Fibroblast of the conjunctiva (primary cell): ENCODE measurements at places on chromosomes 2 and 18.
A peak's percentile ranks its signal among the peaks of the same experiment; 100 is the strongest.

GRCh38 chr2:126655051-126655450 is 907 bp upstream of the GYPC start:
- DNase-seq, result no peak

DNA sequence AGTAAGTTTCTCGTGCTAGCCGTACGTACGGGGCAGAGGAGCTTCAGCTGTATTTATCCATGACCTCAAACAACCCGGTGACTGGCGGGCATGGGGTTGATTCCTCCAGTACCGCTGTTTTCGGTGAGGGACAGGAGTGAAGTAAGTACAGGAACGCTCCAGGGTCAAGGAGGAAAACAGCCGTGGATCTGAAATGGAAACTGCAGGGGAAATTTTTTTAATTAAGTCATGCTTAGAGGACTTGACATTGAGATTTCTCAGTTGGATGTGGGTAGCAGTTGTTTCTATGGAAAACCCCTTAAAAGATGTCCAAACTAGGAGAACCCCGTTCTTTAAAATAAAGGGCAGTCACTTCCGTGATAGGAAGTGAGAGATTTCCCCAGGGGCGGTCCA is 1.2 kb downstream of the RAB12 start:
- no peak for DNase-seq

DNA sequence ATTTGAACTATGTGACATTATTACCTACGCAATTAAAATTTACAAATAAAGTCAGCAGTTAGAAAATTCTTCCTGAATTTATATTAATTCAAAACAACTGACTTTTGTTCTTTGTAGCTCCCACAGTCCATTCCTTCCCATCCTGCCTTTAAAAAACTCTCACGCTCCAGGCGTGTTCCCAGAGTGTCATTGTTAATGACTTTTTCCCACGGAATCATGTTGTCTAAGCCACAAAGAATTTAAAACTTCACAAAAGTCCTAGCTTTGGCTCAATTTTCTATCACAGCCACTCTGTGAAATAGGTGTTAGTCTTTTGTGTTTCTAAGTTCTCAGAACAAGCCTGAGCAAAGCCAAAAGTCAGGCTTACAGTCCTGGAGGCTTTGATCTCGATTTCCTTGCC is 26.5 kb downstream of the SLC1A4 start:
- DNase-seq, result no peak

GRCh38 chr2:151862700-151863099 is 34.5 kb upstream of the ARL5A start:
- no peak for DNase-seq

DNA sequence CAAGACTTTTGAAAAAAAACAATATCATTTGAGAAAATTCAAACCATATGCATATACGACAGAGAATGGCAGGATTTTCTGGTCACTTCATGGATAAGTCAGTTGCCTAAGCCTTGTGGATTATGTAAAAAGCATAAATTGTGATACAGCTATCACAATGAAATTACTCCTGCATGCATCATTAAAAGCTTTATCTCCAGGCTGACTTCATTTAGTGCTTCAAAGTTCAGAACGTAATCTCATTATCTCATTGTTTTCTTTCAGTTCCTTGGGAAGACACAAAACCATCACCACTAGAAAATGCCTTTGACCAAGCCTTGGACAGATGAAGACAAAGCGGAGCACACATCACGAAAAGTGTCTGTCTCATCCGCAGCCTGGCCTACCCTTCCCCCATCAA is 57.0 kb downstream of the L3MBTL4 start:
- no peak for DNase-seq

- DNase-seq, result no peak
Observed at GRCh38 chr18:27005589-27005988, 140.1 kb upstream of the AQP4 start.

- no peak for DNase-seq
Observed at GRCh38 chr2:162118166-162119031, 33.6 kb downstream of the GCG start.

- DNase-seq, result no peak
Observed at GRCh38 chr2:109554758-109555157, 59.0 kb downstream of the SEPTIN10 start.

- no peak for DNase-seq
Observed at GRCh38 chr2:238024986-238025385, 35.8 kb upstream of the SCLY start.

GRCh38 chr2:179272406-179273192 is 8.0 kb upstream of the SESTD1 start:
- DNase-seq, result peak; percentile 84

DNA sequence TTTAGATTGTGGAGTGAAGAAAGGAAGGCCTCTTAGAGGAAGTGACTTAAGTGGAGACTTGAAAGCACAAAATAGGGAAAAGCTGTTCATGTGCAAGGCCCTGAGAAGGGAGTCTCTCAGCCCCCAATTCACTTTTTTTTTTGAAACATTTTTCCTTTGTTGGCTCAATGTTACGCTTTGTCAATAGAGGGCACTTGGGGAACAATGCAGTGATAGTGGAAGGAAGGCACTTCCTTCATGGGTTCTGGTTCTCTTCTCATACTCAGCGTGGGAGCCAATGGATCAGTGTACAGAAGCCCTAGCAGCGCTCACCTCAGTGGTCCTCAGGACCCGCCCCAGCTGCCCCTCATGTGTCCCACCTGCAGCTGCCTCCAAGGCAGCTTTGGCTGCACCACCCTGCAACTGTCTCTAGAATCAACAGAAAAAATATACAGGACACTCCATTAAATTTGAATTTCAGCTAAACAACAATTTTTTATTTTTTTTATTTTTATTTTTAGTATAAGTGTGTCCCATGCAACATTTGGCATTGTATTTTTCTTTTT is 8.6 kb upstream of the C2orf42 start:
- no peak for DNase-seq

DNA sequence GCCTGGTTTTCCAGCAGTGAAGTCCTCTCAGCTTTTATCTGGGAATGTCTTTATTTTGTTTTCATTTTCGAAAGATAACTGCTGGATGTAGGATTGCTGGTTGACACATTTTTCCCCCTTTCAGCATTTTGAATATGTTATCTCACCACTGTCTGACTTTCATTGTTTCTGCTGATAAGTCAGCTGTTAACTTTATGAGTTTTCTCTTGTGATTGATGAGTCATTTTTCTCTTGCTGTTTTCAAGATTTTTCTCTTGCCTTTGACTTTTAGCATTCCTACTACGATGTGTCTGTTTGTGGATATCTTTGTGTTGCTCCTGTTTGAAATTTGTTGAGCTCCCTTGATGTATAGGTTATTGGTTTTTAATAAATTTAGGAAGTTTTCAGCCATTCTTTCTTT is 85.5 kb downstream of the AGPS start:
- DNase-seq, result no peak

DNA sequence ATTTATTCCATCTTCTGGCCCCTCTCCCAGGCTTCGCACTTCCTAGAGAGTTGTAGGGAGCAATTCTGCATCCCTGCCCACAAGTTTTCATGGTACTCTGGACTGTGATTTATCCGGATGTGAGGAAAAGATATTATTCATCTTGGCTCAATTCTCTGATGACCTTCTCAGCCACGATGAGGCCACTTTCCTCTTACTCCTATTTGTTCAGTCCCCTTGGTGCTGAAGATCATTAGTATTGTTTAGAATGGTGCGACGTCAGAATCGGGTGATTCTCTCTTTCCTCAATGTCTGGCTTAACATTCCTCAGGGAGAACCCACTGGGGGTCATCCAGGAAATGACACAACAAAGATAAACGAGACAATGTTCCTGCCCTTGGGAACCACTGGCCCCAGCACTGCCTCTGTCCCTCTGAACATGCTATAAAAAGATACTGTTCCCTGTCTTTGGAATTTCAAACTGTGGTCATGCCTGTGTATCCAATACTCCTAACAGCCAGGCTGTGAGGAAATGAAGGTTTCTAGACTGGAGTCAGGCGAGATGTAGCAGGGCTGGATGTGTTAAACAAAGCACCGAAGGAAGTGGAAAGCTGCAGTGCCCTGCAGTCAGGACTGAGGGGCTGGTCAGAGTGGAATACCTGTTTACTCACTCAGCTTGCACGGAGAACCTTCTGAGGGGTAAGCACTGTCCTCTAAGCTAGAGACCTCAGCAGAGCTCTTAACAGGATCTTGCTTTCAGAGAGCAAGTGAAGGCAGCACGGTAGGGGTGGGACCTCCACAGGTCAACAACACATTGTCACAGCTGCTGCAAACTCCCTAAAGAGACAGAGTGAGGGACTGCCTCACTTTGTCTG is 12.9 kb upstream of the GLI2 start:
- DNase-seq, result no peak

DNA sequence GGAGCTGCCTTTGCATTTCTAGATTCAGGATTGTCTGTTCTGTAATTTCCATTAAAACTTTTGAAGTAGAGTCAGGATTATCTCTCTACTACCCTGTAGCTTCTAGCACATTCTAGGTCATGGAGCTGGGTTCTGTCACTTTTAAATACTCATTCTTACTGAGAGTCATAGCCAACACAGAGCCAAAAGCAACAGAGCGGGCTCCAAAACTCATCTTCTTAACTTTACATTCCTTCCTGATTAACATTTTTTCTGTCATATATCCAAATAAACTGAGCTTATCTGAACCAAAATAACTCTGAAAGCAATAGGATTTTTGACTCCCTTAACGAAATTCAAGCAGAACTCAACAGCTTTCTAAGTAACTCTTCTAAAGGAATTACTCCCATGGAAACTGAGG is 12.9 kb downstream of the PREPL start:
- no peak for DNase-seq

DNA sequence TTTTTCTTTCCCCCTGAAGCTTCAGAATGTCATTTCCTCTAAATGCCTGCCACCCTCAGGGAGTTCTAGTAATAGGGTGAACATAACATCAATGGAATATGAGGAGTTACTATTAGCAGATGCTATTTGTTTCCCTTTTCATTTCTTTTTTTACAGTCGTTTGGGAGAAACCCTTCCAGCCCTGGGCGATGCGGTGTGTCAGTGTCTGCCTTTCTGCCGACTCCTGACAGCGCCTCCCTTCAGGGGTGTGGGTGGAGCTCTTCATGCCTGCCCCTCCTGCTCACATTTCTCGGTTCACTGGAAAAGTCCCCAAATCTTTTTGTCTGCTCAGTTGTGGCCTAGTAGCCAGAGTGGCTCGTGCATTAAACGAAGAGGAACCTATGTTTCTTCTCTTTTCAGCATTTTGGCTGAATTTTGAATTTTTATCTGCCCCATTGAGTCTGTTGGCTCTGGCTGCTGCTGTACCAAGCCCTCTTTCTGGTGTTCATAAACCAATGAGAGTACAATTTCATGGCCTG is 72.3 kb downstream of the FMNL2 start:
- DNase-seq, result no peak

GRCh38 chr18:78562531-78562961 is 417.1 kb upstream of the SALL3 start:
- DNase-seq, result no peak

GRCh38 chr2:223084873-223085272 is 32.9 kb downstream of the KCNE4 start:
- no peak for DNase-seq

- no peak for DNase-seq
Observed at GRCh38 chr18:43883886-43884285, 606.6 kb upstream of the SYT4 start.

- DNase-seq, result no peak
Observed at GRCh38 chr2:74278694-74279093, 64.5 kb downstream of the SLC4A5 start.

GRCh38 chr2:54077088-54077900 is 38.1 kb upstream of the ACYP2 start:
- no peak for DNase-seq

GRCh38 chr2:112646791-112647689 is 1.3 kb downstream of the SLC20A1 start:
- DNase-seq, result no peak

DNA sequence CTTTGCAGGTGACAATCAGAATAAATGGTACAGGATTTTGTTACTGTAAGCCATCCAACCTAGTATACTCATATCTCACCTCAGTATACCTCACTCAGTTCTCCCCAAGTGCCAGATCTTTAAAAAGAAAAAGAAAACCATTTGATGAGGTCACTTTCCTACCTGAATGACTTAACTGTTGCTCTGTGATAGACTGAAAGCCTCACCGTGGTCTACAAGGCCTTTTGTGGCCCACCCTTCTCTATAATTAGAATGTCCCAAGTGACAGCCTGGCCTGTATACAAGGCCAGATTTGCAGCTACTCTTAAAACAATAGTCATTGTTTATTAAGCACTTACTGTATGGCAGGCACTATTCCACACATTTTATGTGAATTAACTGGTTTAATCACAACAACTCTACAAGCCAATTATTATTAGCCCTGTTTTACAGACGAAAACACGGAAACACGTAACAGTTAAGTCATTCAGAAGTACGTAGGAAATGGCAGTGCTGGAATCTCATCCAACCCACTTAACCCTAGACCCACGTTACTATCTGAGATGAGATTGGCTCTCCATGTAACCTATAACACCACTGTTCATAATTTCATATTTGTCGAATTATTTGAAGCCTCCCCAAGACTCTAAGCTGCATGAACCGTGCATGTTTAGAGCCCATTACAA is 28.3 kb downstream of the PKP4 start:
- DNase-seq, result no peak

DNA sequence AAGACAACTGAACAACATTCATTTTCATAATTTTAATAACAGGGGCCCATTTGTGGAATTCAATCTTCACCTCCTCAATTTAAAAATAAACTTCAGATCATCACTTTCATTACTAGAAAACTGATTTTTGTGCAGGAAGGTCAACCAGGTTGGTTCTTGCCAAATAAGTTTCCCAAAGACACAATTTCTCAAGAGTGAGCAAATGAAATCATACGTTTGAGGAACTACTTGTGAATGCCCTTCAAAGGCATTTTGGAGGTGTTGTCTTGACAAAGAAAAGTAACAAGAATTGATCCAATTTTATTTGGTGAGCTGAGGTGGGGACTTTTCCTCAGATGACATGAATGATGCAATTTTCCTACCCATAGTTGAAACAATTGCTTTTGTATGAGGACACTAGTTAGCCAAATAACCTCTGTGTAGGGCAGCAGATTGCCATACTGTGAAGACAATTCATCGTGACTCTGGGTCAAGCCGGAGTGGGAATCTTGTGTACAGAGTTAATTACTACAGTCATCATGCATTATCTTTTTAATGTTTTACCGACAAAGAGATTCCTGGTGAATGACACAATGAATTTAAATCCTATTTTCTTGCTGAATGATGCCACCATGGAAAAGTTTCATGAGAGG is 121.8 kb downstream of the TGFA start:
- no peak for DNase-seq

DNA sequence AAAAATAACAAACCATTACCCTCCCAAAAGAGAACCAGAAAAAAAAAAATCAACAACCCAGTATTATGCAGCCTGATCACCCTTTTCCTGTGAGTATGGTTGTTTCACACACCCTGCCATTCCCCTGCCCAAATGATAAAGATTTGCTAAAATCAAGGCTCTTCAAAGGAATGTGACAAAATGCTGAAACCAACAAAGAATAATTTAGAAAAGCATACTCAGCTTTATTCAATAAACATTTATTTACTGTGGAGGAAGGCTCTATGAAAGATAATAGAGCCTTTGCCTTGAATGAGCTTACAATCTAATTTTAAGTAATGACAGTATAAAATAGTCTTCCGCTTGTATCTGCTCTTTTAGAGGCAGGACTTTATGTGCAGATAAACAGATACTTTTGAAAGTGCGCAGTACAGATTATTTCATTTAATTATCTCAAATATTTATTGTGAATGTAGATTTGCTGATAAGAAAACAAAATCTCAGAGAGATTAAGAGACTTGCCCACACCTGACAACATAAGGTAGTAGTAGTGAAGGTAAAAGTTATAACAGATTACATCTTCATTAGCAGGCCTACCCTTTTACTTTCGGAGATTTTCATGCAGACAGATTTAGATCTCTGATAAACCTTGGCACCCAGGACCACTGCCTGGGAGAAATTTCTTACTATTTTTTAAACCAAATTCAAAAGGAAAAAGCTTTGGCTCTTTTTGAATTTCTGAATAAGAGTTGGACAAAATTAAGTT is 211.9 kb downstream of the SRBD1 start:
- DNase-seq, result no peak
